ENCODE measurements at places on chromosomes 2 and 18.

- no peak for DNase-seq
Measured at GRCh38 chr2:95056461-95057459, 31.3 kb downstream of the MAL start.

DNA sequence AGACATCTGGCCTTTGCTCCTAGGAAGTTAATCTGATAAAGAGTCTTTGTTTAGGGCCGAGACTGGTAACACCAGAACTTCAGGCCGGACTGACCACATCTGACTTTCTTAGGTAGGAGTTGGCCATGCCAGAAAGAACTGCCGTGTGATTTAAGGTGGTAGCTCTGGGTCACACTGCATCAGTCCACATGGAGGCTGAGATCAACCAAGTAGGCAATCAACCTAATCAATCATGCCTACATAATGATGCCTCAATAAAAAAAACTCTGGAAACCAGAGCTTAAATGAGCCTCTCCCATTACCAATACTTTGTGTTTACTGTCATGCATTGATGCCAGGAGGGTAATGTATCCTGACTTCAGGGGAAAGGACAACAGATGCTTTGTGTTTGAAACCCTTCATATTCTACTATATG is 44.1 kb upstream of the ORC2 start:
- no peak for DNase-seq

GRCh38 chr2:197888321-197888720 is 83.9 kb downstream of the PLCL1 start:
- DNase-seq = no peak

GRCh38 chr2:12087671-12088380 is 341.4 kb downstream of the LPIN1 start:
- DNase-seq = no peak

DNA sequence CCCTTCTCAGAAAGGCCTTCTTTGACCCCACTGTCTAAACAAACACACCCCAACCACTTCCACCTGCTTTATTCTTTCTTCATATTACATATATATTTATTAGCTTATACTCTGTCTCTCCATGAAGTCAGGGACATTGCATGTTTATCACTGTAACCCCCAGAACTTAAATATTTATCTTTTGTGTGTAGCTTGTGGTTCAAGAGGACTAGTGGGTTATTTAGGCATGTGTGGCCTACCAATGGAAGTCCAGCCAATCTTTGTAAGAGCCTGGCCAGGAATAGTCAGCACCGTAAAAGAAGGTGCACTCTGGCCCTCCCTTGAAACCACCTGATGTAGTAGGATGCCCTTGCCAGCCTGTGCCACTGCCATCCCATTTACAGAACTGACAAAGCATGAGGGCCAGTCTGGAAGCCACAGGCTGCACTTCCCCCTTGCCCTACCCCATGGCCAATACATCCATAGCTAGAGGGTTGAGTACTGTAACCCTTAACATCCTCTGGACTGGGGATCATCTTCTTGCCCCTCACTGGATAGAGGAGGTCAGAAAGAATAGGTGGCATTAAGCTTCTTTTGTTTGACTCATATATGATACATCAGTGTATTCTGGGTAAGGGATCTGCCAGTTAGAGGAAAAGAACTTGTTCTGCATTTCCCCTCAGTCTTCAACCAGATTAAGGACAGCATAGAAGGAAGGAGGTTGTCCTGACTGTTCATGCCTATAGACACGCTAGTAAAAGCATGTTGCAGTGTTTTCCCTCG is 4.9 kb downstream of the NEMP2 start:
- DNase-seq = no peak

Measured in NCI-H1436 (cell line).